Activated CD4-positive, alpha-beta T cell treated with anti-CD3 and anti-CD28 coated beads for 48 hours (primary cell): ENCODE measurements at places on chromosomes 7 and 10.

- DNase-seq: no peak
These were observed 33.0 kb upstream of the ZNF273 start for GRCh38 chr7:64869912-64870562.

DNA sequence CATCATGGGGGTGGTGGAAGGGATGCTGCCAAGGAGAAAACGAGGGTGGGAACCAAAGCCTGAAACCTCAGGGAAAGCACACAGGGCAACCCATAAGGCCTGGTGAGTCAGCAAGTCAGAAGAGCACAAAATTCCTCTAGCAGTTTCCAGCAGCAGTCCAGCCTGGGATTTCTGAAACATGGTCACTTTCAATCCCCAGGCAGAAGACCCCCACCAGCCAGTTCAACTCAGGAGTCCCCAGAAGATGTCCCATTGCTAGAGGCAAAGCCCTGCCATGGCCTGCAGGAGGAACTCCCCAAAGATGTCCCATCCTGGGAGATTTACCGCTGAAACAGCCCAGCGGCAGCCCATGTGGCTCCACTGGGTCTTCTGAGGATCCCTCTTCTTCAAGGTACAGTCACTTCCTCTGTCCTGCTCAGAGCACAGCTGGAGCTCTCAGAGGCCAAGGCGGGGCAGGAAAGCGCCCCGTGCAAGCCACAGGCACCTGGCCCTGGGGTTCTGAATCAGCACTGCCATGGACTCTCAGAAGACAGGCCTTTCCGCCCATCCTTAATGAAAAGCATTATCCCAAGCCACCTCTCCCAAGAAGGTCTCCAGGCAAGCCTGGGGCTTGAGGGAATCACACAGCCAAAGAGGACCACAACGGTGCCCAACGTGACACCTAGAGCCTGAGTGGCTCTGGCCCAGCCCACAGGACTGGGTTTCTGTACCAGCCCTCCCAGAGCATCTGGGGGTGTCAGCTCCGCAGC lies 196.9 kb downstream of the GRID1 start:
- no peak for DNase-seq

- DNase-seq: no peak
These were observed 1151.8 kb downstream of the TYW1 start for GRCh38 chr7:68148440-68148839.

DNA sequence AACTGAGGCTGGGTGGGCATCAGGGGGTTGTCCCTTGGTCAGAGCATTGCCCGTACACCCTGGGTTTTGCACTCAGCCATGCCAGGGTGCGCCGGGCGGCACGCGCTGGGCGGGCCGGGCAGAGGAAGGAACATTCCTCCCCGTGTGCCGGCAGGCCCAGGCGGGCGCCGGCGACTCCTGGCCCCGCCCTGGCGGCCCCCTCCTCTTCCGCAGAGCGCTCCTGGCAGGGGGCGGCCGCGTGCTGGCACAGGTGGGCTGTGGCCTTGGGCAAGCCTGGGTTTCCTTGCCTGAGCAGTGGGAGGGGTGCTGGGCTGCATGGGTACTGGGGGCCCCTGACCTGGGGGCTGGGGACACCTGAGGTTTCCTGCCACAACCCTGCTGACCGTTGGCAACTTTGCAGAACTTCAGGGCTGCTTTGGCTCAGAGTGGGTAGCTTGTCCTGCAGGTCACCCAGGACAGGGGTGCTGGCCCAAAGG lies 3.9 kb downstream of the LFNG start:
- DNase-seq: no peak
